ENCODE measurements at places on chromosomes 7 and 10. TPM values are rescaled to one million over a fixed set of nuclear protein-coding genes. Genes with fewer than 3 reads are reported as not detected.

DNA sequence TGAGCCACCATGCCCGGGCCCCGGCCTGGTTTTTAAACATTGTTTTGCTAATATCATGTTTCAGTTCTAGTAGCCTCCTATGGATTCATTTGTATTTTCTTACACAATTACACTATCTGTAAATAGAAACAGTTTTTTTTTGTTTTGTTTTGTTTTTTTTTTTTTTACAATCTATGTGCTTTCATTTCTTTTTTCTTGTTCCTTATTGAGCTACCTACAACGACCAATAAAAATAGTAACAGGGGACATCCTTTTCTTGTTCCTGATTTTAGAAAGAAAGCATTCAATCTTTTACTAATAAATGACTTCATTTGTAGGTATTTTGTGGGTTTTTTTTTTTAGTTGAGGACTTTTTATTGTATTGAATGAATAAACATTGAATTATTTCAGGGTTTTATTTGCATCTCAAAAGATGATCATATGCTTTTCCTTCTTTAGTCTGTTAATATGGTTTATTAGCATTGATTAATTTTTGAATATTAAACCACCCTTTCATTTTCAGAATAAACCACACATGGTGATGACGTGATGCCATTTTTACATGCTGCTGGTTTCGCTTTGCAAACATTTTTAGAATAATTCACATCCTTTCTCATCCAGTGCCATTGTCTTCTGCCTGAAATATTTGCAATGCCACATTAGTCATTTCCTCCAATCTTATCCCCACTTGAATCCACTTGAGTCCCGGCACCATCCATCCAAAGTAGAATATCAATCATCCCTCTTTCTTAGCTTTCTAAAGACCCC, 18.1 kb upstream of the AKR1E2 start:
- DNase-seq, result no peak

- no peak for DNase-seq
Measured at GRCh38 chr10:13787015-13787421, 200.3 kb downstream of the PRPF18 start.

- DNase-seq, result no peak
Measured at GRCh38 chr10:79052291-79053080, 16.3 kb upstream of the ZMIZ1 start.

DNA sequence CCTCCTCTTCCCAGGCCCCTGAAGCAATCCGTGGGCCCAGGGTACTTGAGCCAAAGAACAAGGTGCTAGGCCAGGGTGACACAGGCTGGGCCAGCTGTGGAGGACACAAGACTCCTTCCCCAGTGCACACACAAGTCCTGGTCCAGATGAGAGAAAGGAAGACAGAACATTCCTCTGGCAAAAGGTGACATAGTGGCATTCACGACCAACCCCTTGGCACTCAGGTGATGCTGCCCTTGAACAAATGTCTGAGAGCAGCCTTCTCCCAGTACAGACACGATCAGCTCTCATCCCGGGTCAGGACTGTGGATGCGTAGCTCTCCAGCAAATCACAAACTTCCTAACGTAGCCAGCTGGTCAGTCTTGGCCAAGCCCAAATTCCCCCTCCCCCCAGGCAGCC, 118.5 kb downstream of the OAT start:
- no peak for DNase-seq

DNA sequence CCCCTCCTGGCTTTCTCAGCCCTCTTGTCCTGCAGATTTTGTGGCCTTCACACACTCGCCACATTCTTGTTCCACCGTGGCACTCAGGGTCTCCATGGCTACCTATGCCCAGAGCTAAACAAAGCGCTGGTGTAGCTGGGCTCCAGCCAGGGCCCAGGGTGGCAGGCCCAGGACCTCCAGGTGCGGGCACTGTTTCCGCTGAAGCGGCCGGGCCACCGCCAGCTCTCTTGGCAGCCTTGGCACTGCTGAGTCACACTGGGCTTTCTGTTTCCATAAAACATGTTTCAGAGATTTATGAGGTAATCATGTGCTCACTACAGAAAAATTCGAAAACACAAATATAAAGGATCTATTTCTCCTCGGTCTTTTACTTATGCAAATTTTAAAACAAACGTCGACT, 51.3 kb downstream of the AOC1 start:
- no peak for DNase-seq

GRCh38 chr10:110200503-110200902, 6.9 kb upstream of the MXI1 start:
- no peak for DNase-seq

GRCh38 chr10:16779384-16779915, 37.8 kb downstream of the RSU1 start:
- DNase-seq, result no peak

The GPR85 gene
- 0.54 TPM for total RNA-seq

The NPSR1 gene
- total RNA-seq, result not detected

The SLC18A3 gene
- not detected for total RNA-seq

The MYOF gene
- total RNA-seq, result 3.2 TPM
